Fibroblast of skin of right biceps (primary cell): ENCODE measurements at places on chromosomes 2 and 18.

DNA sequence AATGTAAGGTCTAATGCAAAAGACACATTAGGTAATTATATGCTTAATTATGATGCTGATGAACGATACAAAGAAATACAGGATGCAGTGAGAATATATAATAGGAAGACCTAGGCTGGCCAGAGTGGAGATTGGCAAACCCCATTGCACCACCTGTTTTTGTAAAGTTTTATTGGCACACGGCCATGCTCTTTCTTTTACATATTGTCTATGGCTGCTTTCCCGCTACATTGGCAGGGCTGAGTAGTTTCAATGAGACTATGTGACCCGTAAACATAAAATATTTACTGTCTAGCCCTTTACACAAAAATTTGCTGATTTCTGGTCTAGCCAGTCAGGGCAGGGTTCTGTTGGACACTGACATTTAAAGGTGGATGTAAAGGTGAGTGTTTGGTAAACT, 5.4 kb downstream of the SEC11C start:
- no peak for DNase-seq

DNA sequence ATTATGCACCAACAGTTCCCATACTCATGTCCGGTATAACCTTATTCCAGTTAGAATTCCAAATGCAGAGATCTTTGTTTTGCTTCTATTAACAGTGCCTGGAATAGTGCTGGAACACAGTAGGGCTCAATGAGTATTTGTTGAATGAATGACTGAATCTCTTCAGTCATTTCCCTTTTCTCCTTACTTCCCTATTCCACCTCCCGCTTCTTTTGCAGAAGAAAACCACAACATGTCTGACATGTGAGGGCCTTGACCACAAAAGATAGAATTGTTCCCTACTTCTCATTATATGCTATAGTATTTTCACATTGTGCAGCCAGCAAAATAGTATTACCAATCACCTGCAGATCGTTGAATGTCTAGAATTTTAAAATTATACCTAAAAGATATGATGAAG, 19.5 kb upstream of the HNRNPLL start:
- DNase-seq = no peak

DNA sequence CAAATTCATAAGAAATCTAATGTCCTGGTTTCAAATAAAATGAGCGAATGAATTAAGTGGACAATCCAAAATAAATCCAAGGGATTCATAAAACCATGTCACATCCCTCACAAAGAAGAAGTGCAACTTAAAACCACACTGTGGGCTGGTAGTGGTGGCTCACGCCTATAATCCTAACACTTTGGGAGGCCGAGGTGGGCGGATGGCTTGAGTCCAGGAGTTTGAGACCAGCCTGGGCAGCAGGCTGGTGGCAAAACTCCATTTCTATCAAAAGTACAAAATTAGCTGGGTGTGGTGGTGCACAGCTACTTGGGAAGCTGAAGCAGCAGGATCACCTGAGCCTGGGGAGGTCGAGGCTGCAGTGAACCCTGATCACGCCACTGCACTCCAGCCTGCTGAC, 25.4 kb downstream of the FAM98A start:
- no peak for DNase-seq

DNA sequence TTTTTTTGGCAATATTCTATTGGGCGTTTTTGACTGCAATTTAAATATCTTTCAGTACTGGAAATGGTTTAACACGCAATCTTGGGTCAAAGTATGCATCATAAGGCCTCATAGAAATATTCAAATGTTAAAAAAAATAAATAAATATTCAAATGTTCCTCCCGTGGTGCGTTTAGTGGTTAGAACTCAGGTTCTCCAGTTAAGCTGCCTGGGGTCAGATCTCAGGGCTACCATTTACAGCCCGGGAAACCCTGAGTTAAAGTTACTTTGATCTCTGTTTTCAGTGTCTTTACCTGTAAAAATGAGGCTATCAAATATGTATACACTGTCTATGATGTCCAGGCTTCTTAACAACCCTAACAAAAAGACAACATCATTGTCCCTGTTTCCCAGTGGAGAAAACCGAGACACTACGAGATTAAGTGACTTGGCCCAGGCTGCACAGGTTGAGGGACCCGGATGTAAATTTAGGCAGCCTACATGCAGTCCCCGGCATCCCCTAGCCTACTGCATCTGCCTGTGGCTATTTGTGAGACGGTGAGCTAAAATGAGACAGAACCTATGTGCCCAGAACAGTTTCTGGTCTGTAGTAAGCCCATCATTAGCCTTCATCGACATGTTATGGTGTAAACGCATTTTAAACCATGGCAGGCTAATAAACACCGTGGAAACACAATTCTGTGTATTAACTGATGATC, 1.7 kb downstream of the FHL2 start:
- DNase-seq = no peak

DNA sequence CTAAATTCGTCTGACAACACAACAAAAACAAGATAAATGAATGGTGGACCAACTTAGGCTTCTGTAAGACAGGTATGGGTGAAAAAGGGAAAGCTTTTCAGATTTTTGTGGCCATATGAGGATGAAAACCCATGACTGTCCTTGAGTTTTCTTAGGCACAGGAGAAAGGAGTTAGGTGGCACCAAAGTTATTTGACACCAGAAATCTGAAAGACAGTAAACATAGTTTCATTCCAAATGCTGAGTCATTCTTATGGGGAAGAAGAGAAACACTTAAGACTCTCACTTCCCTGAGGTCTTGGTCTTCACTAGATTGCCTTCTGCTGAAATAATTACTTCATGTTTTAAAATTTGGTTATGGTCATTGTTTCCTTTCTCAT, 5.2 kb upstream of the GPD2 start:
- peak; percentile 74 for DNase-seq

DNA sequence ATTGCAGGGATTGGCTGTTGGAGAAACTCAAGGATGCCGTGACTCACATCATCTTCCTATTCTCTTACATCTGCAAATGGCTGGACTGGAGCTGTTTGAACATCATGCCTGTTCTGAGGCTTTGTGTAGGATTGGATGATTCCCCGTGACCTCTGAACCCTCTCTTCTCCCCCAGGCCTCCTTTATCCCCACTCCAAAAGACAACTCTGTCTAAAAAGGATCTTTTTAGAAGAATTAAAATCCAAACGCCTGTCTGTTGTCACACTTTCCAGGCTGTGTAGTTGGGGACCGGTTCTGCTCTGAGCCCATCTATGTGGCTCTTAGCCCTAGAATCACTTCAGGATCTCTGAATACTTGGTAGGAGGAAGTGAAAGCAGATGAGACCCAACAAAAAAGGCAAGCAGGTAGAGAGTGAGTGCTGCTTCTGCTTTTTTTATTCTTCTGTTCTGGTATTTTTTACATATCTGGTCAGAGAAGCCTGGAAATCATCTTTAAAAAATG, 565 bp downstream of the SP140 start:
- DNase-seq = no peak

DNA sequence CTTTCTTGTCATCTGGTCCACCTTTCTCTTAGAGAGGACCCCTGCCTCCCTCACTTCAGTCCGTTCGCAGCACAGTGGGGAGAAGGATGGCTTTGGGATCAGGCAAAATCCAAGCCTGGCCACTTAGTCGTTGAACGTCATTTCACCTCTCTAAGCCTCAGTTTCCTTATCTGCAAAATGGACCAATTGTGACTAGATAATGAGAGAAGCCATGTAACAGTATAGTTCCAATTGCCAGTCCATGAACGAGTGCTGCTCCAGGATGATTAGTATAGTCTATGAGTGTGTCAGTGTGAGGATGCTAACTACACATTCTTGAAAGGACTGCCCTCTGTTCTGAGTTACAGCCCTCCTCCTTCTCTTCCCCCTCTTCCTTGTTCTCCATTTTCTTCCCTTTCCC, 1.1 kb downstream of the INHA start:
- DNase-seq = no peak

GRCh38 chr18:37456873-37457272, 108.7 kb downstream of the CELF4 start:
- no peak for DNase-seq

- no peak for DNase-seq
Measured at GRCh38 chr2:46915281-46915810, at the start of gene MCFD2. TSS of gene MCFD2 (minus strand) at chr2:46915806. CDS start at chr2:46909171, 6,635 bp downstream.

GRCh38 chr2:104975851-104976250, 62.0 kb upstream of the MRPS9 start:
- no peak for DNase-seq

DNA sequence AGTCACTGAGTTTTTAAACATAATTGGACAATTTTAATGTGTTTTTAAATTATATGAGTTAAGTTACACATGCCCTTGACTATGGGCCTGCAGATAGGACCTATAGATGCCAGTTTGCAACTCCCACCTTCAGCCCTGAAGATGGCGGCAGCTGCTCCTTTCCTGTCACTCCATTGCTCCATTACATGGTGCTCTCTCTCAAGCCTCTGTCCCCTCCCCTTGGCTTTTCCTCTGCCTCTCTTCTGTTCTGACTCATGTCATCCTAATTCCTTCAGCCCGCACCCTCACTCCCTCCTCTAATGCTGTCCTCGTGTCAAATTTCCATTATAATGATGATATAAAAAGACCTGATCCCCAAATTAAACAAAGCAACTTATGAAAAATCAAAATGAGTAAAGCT, 133.7 kb upstream of the HNRNPA3 start:
- no peak for DNase-seq
